Memory B cell (primary cell): ENCODE measurements at places on chromosomes 6 and 20.

DNA sequence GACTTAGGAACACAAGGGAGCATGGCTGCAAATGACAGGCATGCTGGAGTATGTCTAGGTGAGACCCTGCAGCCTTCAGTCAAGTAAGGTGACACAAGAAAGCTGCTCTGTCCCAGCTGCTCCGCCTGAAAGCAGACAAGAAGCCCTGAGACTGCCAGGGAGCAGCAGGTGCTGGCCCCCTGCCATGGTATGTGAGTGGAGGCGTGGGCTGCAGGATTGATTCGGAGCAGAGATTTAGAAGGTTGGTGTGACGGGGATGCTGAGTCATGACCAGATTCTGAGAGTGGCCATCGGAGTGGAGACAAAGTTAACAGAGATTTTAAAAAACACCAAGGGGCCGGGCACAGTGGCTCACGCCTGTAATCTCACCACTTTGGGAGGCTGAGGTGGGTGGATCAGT, 17.8 kb downstream of the LRP11 start:
- no peak for DNase-seq

GRCh38 chr6:254016-254415, 38.3 kb upstream of the DUSP22 start:
- no peak for DNase-seq

DNA sequence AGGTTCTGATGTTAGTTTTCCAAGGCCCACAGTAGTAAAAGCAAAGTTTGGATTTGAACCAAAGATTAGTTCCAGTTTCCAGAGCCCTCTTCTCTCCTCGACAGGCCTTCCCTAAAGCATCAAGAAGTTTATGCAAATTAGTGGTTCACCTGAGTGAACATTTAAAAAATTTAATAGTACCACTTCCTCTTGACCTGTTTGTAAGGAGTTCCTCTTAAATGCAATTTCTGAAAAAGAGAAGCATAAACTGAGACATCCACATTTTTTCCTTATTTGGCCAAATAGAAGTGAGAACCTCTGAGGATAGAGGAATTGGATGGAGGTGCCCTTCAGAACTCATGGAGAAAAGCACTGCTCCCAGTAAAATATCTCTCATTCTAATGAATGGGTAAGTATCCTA, 1.2 kb upstream of the DSE start:
- no peak for DNase-seq

DNA sequence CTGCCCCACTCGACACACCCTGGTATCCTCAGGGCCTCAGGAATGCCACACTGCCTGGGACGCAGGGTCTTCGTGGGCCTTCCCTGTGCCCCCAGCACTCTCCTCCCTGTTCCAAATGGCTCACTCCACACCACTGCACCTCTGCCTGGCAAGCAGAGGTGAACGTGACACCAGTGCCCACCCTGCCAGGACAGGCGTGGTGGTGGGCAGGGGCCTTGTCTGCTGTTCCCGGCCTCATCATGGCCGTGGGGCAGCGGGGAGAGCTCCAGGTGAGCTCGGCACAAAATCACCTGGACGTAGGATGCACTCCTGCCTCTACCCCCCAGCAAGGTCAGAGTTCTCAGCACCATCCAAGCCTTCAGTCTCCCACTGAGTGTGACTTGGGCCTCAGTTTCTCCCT, 202.4 kb downstream of the SMOC2 start:
- DNase-seq, result no peak

DNA sequence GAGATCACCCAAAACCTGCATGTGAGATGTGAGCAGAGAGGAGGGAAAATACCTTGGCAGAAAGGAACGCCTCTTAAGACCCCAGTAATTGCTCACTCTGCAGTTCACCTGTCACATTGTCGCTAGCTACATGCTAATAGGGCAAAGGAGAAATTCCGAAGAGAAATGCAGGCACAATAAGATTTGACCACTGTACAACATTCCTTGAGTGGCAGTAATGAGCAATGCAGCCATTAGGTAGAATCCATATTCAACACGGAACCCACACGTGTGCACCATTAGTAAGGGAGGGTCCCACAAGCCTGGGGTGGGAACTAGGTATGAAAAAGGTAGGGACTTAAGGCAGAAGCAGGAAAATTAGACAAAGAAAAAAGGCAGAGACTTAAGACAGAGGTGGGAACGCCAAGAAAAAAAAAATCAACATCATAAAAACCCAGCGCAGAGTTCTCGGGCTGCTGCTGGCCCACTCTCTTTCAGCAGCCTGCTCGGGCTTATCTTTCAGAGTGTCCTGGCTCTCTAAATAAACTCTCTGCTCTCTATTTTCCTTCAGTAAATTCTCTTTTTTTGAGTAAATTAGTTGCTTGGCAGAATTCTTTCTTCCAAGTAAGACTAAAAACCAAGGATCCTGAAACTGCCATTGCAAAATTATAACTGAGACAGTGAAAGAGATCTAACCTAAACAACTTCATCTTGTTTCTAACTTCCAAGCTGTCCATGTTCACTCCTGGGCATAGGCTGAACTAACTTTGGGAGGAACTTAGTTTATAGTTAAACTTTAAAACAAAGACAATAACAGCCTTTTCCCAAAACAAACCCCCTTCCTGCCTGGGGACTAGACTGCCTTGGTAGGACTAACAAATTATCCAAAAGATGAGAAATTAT, 116.5 kb downstream of the CD24 start:
- no peak for DNase-seq

DNA sequence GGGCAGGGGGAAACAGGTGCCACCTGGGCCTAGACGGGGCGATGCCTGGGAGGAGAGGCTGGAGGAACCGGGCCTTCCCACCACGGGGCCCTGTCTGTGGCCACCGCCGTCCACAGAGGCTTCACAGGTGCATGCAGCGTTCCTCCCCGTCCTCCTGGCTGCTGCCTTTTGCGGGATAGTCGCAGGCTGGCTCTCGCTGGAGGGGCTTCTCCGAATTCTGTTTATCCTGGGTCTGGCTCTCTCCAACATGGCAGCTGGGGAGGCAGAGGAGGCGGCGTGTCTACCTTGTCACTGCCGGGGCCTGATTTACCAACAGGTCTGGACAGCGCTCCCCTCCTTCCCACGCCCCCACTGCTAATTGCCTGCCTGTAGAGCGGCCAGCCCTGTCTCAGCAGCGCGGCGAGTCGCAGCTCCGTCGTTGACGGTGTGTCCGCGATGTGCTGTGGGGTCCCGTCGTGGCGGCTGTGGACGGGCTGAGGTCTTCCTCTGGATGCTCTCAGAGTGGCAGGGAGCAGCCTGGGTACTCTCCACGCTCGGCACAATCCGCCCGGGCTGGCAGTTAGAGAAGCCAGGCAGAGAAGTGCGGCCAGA, 262.9 kb downstream of the TAF4 start:
- DNase-seq, result no peak

GRCh38 chr6:155143578-155144106, 120.2 kb upstream of the CLDN20 start:
- no peak for DNase-seq

- DNase-seq, result no peak
These were observed 2.7 kb upstream of the TRERF1 start for GRCh38 chr6:42454428-42454791.

DNA sequence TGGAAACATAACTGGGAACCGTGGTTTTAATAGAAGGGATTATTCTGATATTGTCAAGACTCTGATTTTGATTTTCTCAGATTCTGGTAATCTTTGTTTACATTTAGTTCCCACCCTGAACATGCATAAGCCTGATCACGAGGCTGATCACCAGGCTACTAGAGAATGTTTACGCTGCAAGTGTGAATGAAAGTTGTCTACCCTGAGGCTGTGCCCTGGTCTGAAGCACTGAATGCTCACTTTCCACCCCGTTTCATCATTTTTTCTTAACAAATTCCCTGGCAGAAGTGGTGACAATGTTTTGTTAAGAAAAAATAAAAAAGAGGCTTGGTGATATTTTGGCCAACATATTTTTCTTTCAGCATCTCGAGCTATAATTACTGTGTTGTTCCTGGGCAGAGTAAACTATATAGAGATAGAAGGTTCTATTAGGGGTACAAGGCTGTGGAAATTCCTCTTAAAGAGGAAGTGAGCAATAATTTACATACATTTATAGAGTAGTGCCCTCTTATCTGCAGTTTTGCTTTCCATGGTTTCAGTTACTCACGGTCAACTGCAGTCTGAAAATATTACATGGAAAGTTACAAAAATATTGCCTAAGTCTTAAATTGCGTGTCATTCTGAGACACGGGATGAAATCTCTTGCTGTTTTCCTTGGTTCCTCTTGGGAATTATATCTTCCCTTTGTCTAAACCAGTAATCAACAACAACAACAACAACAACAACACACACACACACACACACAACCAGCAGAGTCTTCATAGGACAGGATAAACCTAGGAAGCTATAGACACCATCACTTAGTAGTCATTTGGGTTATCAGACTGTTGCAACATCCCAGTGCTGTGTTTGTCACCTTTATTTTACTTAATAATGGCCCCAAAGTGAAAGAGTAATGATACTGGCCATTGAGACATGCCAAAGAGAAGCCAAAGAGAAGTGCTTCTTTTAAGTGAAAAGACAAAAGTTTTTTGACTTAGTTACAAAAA, 566.6 kb upstream of the CITED2 start:
- DNase-seq, result no peak

DNA sequence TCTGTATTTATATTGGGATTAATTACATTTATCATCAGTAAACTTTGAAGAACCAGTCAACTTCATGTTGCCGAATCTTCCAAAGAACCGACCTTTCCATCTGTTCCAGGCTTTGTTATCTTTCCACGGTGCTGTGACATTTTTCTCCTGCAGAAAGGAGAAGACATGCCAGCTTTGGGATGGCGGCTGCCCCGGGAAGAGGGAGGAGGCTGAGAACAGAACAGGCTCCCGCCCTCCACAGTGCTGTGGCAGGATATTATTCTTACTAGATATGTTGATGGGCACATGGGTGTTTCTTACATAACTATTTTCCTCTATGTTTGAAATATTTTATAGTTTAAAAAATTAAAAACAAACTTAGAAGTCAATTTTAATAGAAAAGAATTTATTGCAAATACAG, 44.9 kb downstream of the GINS1 start:
- no peak for DNase-seq

GRCh38 chr20:3195590-3196237, 8.8 kb downstream of the DDRGK1 start:
- no peak for DNase-seq

DNA sequence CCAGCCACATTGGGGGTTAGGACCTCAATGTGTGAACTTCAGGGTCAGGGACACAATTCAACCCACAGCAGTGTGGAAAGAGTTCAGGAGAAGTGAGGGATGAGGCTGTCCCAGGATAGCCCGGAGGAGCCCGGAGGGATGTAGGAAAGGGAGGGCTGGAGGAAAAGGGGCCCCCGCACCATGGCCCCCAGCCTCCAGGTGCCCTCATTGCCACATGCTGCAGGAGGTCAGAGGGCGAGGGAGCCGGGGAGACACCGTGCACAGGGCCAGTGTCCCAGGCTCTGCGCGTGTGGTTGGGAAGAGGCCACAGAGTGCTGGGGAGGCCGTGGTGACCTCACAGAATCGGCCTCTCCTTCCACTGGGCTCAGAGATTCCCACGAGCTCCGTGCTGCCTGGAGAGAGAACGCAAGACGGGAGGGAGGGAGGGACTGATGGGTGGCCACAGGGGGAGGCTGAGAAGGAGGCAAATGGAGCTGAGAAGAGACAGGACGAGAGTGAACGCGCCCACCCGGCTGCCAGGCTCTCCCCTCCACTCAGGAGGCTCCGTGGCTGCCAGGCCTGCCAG, 215.1 kb downstream of the DLL1 start:
- no peak for DNase-seq

- DNase-seq, result no peak
These were observed 980 bp upstream of the SNX21 start for GRCh38 chr20:45832619-45833018.

GRCh38 chr6:43096451-43097097, 20.5 kb downstream of the PTK7 start:
- DNase-seq, result no peak

GRCh38 chr6:144737998-144738397, 452.9 kb downstream of the UTRN start:
- no peak for DNase-seq

- no peak for DNase-seq
These were observed 308.1 kb downstream of the FOXC1 start for GRCh38 chr6:1917626-1918371.

- DNase-seq, result no peak
These were observed 874.2 kb downstream of the TFAP2A start for GRCh38 chr6:9540534-9541126.

- peak; percentile 23 for DNase-seq
These were observed 211.3 kb downstream of the ARID1B start for GRCh38 chr6:156988276-156989158.

DNA sequence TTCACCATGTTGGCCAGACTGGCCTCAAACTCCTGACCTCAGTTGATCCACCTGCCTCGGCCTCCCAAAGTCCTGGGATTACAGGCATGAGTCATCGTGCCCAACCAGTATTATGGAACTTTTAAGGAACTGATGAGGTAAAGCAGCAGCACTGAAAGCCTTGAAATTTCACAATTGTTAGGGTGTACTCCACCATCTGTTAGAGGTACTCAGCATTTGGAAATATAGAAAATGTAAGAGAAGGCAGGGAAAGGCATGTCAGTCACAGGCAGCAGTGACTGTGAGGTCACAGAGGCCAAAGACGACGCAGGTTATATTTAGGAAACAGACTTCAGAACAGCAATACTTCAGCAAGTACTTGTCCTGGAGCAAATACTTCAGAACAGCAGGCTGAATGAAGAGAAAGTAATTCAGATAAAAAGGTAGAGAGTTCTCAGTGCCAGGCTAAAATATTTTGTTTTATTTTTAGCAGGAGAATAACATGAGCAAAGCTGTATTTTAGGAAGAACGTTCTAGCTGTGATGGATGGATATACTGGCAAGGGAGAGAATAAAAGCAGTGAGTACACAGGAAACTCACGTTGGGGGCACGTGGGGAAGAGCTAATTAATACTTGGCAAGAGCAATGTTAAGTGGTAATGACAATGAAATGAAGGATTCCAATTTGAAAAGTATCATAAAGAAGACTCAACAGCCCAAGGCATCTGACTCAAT, 67.2 kb downstream of the DTNBP1 start:
- DNase-seq, result no peak

DNA sequence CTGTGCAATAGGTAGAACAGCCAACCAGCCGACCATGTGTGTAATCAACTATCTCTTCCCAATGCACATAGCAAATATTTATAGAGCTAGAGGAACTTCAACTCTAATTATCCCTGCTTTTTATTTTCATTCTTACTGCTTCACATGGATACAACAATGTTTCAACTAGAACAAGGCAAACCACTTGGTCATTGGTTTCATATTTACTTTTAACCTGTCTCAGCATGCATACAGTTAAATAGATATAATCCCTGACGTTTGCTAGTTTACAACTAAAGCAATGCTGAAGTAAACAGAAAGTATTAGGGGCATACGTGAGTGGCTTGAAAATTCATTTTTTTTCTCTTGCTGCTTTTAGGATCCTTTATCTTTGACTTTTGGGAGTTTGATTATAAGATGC, 318.5 kb upstream of the MAP3K7 start:
- DNase-seq, result no peak
